ENCODE measurements at places on chromosomes 1 and 21.
A peak's percentile ranks its signal among the peaks of the same experiment; 100 is the strongest.

- H3K27ac ChIP-seq, result no peak overlapping the region
- H3K4me3 ChIP-seq, result no peak overlapping the region
- peaks cover 7% of the 10 kb centered on the region for H3K27me3 ChIP-seq
- no peaks in the 10 kb centered on the region for H3K36me3 ChIP-seq
- DNase-seq, result no peak
- peaks cover 17% of the 10 kb centered on the region for H3K4me1 ChIP-seq
Measured at GRCh38 chr1:183810121-183810520, 5.2 kb downstream of the RGL1 start.

- H3K27ac ChIP-seq, result no peak overlapping the region
- no peaks in the 10 kb centered on the region for H3K36me3 ChIP-seq
- peaks cover 4% of the 10 kb centered on the region for H3K27me3 ChIP-seq
- DNase-seq, result no peak
- no peaks in the 10 kb centered on the region for H3K4me1 ChIP-seq
- H3K4me3 ChIP-seq, result no peak overlapping the region
Measured at GRCh38 chr1:184615301-184615700, 139.4 kb downstream of the EDEM3 start.

GRCh38 chr1:117284399-117285215 is 73.9 kb upstream of the VTCN1 start:
- H3K4me1 ChIP-seq, result no peaks in the 10 kb centered on the region

GRCh38 chr1:230743899-230744298 is 3.3 kb upstream of the CAPN9 start:
- H3K27me3 ChIP-seq, result peaks cover 1% of the 10 kb centered on the region
- no peak overlapping the region for H3K4me3 ChIP-seq
- H3K27ac ChIP-seq, result no peak overlapping the region
- DNase-seq, result no peak
- H3K36me3 ChIP-seq, result no peaks in the 10 kb centered on the region

DNA sequence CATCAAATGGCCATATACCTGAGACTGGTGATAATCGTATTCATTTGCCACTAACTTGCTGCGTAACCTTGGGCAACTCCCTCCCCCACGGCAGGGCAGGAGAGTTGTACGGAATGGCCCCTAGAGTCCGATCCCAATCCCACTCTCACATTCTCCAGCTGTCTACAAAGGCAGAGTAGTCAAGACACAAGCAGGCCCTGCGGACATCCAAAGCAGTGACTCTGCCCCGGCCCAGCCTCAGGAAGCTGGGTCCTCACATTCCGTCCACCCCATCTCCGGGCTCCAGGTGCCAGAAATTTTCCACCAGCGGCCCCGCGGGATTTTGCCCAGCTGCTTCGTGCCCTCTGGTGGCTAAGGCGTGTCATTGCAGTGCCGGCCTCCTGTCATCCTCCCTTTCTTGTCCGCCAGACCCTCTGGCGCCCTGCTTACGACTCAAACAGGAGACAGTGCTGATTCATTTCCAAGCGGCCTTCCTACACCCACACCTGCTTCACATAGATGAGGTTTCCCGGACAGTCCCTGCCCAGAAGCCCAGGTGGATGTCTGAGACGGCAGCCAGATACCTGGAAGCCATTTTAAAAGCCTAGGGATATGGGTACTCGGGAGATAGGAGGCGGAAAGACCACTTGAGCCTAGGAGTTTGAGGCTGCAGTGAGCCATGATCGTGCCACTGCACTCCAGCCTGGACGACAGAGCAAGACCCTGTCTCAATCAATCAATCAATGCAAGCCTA is 2.9 kb upstream of the S100A2 start:
- DNase-seq, result peak; percentile 73
- H3K27me3 ChIP-seq, result no peaks in the 10 kb centered on the region
- H3K4me1 ChIP-seq, result peaks cover 48% of the 10 kb centered on the region
- H3K36me3 ChIP-seq, result no peaks in the 10 kb centered on the region
- H3K4me3 ChIP-seq, result peak overlapping the region; percentile 49

Data from activated T-helper 2 cell treated with anti-CD3 and anti-CD28 coated beads, Interferon-gamma antibody, Interleukin-2, Interleukin-4, amounts not matched to agents 10 μg/mL and 5 μg/mL and 100 μg/mL, durations not matched to agents 14 hours and 24 hours and 36 hours (primary cell).